ENCODE measurements at places on chromosomes 2 and 18.

DNA sequence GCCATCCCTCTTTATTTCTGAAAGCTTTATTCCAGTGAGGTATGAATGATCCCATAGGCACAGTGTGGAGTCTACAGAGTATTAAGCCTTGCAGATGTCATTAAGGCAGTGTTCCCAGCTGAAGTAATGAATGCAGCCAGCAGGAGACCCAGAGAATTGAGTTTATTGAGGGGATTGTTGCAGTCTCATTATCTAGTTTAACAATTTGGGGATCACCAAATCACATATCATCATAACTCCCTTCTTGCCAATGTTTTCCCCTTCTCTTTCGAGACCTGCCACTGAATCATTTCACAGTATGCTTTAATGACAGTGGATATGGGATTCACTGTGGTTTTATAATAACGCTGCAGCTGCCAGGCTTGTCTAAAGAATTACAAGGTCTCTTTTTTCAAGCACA is 249.3 kb upstream of the FSHR start:
- peak; percentile 29 for DNase-seq

DNA sequence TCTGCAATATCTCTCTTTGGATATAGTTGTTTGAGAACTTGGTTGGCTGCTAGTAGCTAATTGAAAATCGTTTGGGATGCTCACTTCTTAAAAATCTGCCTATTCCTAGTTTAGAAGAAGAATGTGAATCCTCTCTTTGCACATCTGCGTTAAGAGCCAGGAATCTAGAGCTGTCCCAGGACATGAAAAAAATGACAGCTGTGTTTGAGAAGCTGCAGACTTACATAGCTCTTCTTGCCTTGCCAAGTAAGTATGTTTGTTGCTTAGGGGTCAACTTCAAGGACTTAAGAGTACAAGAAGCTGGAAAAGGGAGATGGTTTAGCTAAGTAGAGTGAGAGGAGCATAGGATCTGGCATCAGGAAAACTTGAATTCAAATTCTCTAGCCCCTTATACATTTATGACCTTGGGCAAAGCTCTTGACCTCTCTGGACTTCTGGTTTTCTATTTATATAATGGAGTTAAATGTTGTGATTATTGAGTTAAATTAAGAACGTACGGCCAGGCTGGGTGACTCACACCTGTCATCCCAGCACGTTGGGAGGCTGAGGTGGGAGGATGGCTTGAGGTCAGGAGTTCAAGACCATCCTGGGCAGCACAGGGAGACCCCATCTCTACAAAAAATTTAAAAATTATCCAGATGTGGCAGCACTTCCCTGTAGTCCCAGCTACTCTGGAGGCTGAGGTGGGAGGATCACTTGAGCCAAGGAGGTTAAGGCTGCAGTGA is 55.2 kb upstream of the STON1 start:
- DNase-seq, result no peak

DNA sequence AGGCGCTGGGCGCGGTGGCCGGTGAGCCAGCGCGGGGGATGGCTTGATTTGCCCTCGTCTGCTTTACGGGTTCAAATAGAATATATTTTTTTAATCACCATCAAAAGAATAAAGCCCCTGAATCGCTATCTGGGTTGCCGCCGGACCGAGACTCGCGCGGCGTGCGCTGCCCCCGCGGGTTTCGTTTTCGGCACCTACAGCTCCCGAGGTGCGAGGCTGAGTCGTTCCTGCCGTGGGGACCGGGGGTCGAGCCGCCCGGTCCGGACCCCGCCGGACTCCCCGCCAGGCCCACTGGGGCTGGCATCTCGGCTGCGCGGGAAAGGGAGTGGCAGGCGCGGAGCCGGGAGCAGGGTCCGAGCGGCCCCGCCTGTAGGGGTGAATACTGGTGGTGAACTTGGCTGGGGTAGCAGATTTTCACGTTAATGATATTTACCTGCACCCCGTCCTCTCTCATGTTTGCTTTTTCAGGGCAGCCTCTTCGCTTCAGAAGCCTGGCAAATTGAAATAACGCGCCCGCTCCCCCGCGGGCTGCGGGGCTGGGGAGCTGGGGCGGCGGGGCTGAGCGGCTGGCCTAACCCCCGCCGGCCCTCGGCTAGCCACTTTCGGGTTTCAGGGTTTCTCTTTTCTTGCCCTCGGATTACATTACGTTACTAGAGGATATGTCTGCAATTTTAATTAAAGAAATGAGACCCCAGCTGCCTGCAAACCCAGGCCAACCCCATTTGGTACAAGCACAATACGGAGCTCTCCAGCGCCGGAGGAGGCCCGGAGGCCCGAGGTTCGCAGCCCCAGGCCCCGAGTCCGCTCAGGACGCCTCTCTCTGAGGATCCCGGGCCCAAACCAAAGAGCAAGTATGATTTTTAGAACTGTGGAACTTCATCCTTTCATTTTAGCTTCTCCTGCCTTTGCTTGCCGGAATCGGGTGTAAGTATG is 1.7 kb upstream of the CELF4 start:
- peak; percentile 43 for DNase-seq

- no peak for DNase-seq
These were observed 2.2 kb downstream of the DNER start for GRCh38 chr2:229712136-229712535.

GRCh38 chr2:144914622-144915318 is 394.9 kb upstream of the ZEB2 start:
- no peak for DNase-seq

Data from COR-L47 (cell line).